NCI-H1436 treated with DMSO at 0.1 percent for 48 hours (cell line): ENCODE measurements at places on chromosomes 1 and 21.

DNA sequence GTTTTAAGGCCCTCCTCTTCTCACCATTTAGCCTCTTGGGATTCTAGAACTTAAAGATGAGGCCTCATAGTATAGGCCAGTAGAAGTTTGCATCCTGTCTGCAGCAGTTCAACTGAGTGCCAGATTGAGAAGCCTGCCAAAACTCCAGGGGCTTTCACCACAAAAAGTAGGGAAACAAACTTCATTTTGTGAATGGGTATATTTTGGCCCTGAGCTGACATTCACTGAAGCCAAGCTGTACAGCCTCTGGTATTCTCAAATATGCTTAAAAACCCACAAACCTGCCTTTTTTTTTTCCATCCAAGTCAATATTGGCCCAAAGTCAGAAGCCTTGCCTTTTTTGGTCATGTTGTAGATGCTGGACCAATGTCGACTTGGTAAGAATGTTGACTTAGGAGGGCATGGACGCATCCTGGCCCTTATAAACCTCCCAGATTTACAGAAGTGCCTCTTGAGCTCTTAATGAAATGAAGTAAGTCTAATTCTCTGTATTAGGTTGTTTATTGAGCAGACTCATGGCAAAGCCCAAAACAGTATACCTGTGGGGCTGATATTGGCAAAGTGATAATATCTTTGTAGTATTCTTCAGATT lies 337.5 kb downstream of the CHRM3 start:
- no peak for DNase-seq

DNA sequence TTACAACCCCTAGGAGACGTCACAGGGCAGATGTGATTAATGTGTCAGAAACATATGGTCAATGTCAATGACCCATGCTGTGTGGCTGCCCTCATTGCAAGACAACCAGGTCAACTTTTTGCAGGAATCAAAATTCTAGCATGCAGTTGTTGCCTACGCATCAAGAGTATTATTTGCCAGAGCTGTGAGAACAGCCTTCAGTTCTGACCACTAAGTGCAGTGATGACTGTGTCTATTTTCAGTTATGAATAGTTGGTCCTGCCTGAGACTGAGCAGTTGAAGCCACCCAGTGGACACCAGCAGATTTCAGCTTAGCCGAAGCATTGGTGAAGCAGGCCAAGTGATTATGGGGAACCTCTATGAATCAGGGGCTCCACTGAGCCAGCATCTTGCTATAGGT lies 47.3 kb downstream of the LYPLAL1 start:
- DNase-seq = no peak

GRCh38 chr1:22236166-22236565 lies 93.3 kb upstream of the WNT4 start:
- no peak for DNase-seq

DNA sequence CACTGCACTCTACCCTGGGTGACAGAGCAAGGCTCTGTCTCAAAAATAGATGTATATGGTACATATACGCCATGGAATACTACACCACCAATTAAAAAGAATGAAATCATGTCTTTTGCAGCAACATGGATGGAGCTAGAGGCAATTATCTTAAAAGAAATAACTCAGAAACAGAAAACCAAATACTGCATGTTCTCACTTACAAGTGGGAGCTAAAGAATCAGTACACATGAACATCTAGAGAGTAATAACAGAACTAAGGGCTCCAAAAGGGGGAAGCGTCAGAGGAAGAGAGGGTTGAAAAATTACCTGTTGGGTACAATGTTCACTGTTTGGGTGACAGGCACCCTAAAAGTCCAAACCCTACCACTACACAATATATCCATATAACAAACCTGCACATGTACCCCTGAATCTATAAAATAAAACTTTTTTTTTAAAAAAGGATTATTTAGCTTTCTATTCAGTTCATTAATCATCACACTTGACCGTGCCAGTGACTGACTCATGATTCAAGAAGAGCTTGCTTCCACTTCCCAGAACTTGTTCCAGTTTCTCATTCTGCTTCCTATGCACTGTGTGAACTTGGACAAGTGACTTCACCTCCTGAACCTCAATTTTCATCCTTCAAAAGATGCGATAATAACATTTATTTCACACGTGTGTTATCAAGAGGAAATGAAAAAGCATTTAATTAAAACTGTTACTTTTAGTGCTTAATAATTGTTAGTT lies 109.6 kb downstream of the PLPP3 start:
- no peak for DNase-seq

GRCh38 chr1:228005511-228006033 lies 1.2 kb upstream of the WNT3A start:
- no peak for DNase-seq
